ENCODE measurements at places on chromosomes 1 and 21.

- DNase-seq, result no peak
These were observed 54.9 kb downstream of the WDR64 start for GRCh38 chr1:241706967-241707366.

DNA sequence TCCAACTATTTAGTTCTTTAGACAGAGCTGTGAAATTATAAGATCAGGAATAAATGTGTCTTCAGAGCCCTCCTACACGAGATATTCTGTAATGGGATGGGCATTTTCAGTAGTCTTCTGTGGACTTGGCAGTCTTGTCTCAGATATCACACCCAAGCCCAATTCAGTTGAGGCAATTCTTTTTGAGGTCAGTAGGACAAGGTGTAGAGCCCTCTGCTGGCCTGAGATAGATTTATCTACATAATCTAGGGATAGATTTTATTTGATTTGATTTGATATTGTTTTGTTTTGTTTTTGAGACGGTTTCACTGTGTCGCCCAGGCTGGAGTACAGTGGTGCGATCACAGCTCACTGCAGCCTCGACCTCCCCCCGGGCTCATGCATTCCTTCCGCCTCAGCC is 77.5 kb downstream of the FMN2 start:
- no peak for DNase-seq

- no peak for DNase-seq
These were observed 61.3 kb downstream of the H3-3A start for GRCh38 chr1:226123591-226124471.

GRCh38 chr1:228400692-228401454 is 5.8 kb downstream of the TRIM11 start:
- no peak for DNase-seq

- DNase-seq, result no peak
These were observed 89.3 kb downstream of the SIM2 start for GRCh38 chr21:36788120-36788638.

GRCh38 chr1:18481921-18482701 is 1.4 kb downstream of the KLHDC7A start:
- DNase-seq, result no peak

DNA sequence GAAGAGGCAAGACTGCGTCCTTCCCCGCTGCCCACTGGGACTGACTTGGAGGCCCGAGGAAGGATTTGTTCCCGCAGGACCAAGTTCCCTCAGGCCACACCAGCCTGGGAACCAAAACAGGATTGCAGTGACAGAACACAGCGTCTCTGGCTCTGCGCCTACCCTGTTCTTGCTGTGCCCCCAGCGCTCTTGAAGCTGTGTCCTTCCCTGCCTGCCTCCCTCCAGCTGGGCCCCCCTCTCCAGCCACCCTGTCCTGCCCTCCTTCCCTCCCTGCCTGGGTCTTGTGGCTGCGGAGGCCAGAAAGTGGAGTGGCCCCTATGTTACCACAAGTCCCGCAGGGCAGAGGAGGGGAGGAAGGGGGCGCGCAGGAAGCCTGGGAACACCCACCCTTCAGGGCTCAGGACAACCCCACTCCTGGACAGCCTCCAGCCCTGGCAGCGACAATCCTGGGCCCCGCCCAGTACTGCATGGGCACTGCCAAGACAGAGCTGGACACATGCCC is 164.9 kb downstream of the DYRK1A start:
- DNase-seq, result no peak

DNA sequence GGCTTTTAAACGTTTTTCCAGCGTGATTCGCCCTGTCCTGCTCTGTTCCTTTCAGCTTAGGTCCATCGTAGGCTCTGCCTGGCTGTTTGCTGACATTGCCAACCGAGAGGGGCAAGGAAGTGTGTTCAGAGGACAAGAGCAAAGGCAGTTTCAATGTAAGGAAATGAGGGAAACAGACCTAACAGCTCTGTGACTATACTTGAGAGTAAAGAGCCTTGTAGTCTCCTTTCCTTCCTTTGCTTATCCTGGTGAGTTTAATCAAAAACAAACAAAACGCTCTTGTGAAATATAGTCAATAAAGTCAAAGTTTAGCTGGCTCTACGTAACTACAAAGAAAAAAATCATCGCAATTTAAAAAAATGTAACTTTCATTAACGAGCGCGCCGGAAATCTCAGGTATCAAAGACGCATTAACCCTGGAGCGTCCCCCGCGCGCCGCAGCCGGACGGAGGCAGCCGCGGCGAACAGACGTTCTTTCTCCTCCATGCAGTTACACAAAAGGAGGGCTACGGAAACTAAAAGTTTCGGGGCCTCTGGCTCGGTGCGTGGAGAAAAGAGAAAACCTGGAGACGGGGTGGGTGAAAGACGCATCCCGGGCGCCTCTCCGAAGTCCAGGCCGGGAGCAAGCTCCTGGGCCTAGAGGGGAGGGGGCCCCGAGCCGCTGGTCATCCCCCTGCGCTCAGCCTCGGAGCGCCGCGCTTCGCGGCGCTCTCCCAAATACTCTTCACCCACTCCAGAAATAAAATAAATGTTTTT is 617 bp upstream of the ADGRL2 start:
- DNase-seq, result no peak
